ENCODE measurements at places on chromosomes 7 and 10.
A peak's percentile ranks its signal among the peaks of the same experiment; 100 is the strongest.

- no peak for DNase-seq
These were observed 122.7 kb upstream of the ADCY1 start for GRCh38 chr7:45451342-45452035.

DNA sequence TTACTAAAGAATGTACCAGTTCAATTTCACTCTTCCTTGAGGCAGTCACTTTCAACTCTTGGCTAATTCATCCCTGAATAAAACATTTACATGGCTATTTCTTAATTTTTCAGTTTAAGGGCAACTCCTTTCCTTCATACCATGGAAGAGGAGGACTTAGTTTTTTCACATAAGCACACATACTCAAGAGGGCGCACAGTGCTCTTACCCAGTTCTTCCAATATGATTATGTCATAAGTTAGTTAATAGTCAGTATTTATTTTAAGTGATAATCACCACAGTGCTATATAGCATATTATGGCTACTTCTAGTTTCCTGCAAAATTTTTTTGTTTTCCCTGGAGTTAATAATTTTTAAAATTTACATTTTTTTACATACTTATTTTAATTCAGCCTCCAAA, 58.6 kb downstream of the SND1 start:
- no peak for DNase-seq

DNA sequence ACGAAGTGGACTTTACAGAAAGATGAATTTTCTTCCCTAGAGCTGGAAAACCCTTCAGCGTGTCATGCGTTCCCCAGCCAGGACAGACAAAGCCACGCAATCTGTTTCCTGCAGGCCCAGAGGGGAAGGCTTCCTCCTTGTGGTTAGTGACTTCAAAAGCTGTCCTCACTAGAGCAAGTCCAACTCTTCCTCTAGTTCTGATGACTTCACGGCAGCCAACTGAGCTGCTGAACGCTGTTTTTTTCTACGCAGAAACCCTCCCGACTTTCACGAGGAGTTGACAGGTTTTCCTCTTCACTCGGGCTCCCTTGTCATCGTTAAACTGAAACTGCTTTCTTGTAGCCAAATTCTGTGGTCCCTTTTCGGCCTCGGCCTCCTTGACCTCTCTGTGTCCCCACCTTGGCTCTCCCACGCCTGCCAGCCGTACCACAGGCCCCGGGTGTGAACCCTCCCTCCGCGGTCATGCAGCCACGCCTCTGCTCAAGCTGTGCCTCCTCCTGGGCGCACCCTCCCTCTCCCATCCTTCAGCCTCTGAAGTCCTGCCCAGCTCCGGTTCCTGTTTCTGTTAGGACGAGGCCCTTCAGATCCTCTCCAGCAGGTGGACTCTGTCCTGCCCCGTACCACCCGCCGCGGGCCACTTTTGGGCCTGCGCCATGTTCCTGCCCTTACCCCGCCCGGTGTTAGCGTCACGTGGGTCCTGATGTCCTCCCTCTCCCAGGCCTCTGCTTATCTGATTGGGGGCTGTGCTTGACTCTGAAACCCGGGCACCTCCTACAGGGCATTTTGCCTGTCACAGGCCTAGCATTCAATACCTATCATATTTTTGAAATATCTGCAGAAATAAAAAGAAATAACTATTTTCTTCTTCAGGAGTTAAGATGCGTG, 39.3 kb downstream of the CUX1 start:
- peak; percentile 56 for DNase-seq

DNA sequence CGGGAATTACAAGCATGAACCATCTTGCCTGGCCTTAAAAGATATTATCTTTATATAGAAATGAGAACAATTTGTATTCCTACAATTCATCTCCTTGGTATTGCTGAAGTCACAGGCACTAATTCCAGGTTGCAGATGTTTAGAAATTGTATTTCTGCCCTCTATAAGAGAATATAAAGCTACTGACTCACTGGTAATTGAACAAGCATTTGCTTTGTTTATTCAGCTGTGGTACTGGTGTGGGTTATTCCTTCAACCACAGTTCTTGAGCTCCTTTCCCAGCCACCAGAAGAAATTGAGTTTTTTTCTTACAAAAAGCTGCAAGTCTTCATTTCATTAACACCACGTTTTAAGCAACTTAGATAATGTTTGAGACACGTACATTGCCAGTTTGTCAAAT, 29.0 kb upstream of the MPP7 start:
- peak; percentile 56 for DNase-seq

DNA sequence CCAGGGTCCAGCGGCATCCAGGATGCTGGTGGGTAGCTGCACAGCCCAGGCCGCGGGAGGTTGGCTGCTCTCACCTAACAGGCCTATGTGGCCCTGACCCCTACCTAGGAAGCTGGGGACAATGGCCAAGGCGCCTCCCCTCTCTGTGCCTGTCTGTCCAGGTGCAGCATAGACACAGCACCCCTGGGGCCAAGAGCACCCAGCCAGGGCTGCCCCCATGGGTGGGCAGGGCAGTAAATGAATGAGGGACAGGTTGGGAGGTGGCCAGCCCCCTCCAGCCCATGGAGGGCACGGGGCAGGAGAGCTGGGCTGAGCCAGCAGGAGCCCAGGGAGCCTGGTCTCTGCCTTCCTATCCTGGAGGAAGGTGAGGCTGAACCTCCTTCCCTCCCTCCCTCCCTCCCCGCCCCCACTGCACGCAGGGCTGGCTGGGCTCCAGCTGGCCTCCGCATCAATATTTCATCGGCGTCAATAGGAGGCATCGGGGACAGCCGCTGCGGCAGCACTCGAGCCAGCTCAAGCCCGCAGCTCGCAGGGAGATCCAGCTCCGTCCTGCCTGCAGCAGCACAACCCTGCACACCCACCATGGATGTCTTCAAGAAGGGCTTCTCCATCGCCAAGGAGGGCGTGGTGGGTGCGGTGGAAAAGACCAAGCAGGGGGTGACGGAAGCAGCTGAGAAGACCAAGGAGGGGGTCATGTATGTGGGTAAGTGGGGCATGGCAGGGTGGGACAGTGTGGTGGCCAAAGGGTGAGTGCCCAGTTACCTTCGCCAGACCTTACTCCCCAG, at the start of gene SNCG:
TSS of gene SNCG (plus strand) at position 484 of the 785 bp plus-strand sequence. CDS start at position 583, 99 bp downstream.
- no peak for DNase-seq

- DNase-seq = no peak
These were observed 24.5 kb downstream of the RSU1 start for GRCh38 chr10:16792675-16793074.

DNA sequence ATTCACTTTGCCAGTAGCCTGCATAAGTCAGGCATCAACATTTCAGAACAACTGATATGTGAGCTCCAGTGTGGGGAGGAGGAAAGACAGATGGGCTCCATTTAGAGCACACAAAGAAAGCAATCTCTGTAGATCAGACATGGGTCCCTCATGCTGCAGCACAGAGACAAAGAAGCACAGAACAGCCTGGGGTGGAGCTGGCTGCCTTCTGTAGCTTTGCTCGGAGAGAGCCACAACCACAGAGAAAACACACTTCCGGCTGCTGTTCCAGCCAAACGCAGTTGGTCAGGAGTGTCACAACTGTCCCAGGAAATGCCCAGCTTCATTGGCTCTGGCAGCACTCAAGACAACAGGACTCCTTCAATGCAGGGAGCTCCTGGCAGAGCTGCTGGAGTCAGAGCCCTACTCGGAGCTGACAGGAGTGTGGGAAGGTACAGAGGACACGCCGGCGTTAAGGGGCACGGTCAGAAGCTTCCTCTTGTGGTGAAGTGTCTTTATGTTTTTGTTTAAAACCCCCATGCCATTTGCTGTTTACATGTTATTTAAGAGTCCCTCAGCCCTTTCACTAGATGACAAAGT, 494.4 kb downstream of the TCERG1L start:
- no peak for DNase-seq

DNA sequence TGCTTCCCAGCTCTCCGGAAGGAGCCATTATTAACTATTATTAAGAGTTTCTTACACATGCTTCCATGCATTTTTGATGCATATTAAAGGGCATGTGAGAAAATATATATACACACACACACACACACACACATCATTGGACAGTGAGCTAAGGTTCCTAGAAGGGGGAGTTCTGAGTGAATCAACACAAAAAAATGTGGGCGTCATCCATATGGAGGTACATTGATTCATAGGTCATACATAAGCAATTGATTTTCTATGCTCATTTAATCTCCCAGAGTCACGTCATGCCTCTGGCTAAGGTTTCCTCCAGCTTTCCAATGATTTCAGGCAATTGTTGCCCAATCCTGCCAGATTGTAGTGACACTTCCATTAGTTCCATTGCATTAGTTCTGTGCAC, 269.4 kb downstream of the DNAJB9 start:
- no peak for DNase-seq

- peak; percentile 11 for DNase-seq
These were observed 309.5 kb upstream of the TEX47 start for GRCh38 chr7:89104748-89105685.

GRCh38 chr7:24862461-24862860, 105.2 kb upstream of the GSDME start:
- DNase-seq = no peak

DNA sequence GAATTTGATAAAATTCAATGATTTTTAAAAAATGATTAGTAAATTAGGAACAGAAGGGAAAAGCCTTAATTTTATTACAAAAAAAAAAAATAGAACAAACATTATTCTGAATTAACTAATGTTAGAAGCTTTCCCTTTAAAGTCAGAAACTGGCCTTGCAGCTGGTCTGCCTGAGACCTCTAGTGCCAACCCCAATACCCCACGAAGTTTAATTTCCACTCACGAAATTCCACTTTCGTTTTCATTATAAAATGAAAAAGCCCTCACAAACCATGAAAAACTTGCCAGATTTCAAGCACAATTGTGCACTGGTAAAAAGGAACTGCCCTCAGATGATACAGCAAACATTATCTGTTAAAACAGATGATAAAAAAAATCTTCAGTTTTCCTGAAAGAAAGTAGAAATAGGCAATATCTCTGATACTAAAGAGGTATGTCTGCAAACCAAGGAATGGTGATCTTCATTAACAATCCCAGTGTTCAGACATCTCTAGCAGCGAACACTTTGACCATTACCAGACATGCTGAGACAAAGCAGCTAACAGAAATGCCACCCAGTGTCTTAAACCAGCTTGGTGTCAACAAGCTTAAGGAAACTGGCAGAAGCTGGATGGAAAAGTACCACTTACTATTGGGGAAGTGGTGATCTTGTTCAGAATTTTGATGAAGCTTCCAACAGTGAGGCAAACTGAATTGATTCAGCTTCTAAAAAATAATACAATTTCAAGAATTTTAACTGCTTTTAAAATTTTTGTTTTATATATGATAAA, 80.2 kb downstream of the PALS2 start:
- no peak for DNase-seq

GRCh38 chr10:102600816-102601215, 43.5 kb upstream of the TRIM8 start:
- DNase-seq = no peak

GRCh38 chr10:91010952-91011351, 90.1 kb upstream of the ANKRD1 start:
- no peak for DNase-seq

DNA sequence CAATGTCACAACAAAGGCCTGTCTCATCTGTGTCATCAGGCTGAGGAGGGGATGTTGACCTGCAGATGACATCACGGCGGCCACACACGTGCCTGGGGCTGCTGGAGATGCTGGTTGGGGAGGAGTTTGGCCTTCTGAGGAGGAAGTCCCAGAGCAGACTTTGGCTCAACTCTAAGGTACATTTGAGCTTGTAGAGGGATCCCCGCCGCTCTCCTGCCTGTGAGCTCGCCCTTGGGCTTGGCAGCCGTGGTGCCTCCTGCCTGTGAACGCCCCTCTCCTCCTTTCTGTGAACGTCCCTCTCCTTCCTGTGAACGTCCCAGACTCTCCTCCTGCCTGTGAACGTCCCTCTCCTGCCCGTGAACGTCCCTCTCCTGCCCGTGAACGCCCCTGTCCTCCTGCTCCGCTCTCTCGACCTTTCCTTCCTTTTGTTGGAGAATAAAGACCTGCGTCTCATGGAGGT, 176.4 kb downstream of the DNAJB6 start:
- DNase-seq = no peak

GRCh38 chr10:44334621-44335184, 50.2 kb downstream of the CXCL12 start:
- peak; percentile 16 for DNase-seq

- DNase-seq = no peak
These were observed 8.8 kb upstream of the SH2B2 start for GRCh38 chr7:102277901-102278300.

- no peak for DNase-seq
These were observed 176.2 kb downstream of the GNAT3 start for GRCh38 chr7:80335511-80336231.

- DNase-seq = no peak
These were observed 160.7 kb downstream of the ZEB1 start for GRCh38 chr10:31479752-31480151.

DNA sequence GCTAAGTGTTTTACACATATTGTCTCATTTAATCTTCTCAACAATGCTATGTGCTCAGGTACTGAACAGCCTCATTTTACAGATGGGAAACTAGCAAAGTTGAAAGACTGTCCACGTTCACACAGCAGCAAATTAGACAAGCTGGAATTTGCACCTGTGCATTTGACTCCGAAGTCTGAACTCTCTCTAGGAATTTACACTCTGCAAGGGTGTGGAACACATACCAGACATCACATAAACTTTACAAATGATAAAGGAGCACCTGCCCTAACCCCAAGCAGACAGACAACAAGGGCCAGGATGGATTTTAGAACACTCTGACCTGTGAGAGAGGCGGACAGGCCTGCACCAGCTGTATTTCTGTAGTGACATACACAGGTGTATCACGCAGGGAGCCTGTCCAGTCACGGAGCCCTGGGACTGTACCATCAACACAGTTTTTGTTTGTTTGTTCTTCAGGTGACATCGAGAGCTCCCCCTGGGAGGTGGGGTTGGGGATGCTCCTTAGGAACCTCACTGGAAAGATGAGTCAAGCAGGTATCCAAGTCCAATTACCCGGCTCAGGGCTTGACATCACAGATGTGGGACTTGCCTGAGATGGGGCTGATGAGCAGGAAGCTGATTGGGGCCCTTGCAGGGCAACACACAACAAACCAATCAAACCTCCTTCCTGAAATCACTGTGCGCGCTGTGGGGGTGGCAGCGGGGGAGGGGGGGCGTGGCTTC, 31.0 kb downstream of the MKI67 start:
- DNase-seq = no peak

GRCh38 chr7:33143996-33144718, 14.8 kb downstream of the BBS9 start:
- no peak for DNase-seq

- DNase-seq = no peak
These were observed 14.9 kb upstream of the MPP7 start for GRCh38 chr10:28317760-28318159.

- no peak for DNase-seq
These were observed 902.4 kb downstream of the LRMDA start for GRCh38 chr10:76333796-76334195.

GRCh38 chr7:132291481-132291880, 284.8 kb downstream of the PLXNA4 start:
- no peak for DNase-seq

DNA sequence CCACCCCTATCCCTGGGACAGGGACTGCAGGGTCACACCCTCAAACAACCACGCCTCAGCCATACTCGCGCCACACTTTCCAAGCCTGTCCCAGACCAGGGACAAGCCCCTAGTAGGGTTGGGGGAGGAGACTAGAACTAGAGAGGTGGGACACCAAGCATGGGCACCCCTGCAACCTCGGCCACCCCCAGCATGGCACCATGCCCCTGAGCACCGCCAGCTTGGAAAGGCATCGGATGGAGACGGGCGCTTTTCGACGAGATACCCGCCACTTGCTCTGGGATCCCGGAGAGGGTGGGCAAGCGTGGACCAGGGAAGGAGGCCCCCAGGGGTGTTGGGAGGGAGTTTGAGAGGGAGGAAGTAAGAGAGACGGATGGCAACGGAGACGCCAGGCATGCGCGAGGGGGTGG, 13.1 kb upstream of the KMT2E start:
- no peak for DNase-seq
